GM04503 (cell line): ENCODE measurements at places on chromosomes 6 and 20.

DNA sequence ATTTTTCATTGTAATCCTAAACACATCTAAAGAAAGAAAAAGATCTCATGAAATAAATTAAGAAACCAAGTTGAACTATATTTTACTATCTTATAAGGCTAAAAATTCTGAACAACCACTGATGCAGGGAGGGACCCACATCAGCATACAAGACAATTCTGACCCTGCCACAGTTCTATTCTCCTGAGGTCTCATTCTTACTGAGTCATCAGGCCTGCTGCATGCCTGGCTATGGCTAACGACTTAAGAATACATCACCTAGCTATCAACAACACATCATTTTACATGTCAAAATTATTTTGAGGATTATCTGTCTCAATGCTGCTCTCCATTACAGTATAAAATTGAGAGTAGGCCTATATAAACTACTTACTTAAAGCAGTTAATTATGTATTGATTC is 52.9 kb downstream of the FBXL4 start:
- no peak for DNase-seq

- DNase-seq = no peak
These were observed 878.5 kb upstream of the MAP3K7 start for GRCh38 chr6:91465393-91465792.

- no peak for DNase-seq
These were observed 228.5 kb downstream of the FRK start for GRCh38 chr6:115832186-115832585.

DNA sequence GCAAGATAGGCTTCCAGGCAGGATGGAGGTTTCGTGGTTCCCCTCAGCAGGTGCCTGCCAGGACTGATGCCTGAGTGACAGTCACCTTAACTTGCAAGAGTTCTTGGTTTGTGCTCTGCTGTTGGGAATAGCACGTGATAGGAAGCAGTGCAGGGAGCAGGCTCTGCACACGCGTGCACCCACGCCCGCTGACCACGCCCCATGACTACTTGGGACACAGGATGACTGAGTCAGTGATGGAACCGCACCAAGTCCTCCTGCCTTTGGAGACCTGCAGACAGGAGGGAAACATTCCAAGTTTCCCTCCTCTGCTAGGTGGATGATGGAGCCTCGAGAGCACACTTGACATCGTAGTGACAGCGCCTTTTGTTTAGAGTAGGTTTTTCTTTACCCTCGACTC is 164.2 kb downstream of the DTNBP1 start:
- no peak for DNase-seq

- no peak for DNase-seq
These were observed 221.7 kb upstream of the TAB2 start for GRCh38 chr6:149095842-149096241.

GRCh38 chr6:119312875-119313338 is 36.7 kb downstream of the MAN1A1 start:
- no peak for DNase-seq

- DNase-seq = no peak
These were observed 73.5 kb downstream of the EFHC1 start for GRCh38 chr6:52493669-52494068.

DNA sequence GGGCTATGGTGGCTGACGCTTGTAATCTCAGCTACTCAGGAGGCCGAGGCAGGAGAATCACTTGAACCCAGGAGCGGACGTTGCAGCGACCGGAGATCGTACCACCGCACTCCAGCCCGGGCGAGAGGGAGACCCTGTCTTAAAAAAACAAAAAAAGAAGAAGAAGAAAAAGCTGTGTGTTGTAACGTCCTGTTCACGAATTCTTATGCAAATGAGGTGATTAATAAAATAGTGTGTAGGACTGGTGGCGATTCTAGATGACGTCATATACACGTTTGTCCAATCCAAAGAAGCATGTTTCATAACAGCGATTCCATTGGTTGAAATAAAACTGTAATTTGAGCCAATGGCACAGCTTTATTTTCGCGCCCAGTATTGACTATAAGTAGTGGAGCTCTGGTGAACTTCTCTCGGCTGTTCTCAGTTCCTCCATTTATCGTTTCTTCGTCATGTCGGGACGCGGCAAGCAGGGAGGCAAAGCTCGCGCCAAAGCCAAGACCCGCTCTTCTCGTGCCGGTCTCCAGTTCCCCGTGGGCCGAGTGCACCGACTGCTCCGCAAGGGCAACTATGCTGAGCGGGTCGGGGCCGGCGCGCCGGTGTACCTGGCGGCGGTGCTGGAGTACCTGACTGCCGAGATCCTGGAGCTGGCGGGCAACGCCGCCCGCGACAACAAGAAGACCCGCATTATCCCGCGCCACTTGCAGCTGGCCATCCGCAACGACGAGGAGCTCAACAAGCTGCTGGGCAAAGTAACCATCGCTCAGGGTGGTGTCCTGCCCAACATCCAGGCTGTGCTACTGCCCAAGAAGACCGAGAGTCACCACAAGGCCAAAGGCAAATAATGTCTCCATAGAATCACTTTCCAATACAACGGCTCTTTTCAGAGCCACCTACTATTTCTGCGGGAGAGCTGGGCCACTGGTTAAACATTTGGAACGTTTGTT is 47.0 kb downstream of the OR2B2 start:
- DNase-seq = peak; percentile 92

- peak; percentile 78 for DNase-seq
These were observed 474.1 kb downstream of the CD109 start for GRCh38 chr6:74170118-74170517.

GRCh38 chr20:51046021-51046985 is 23.4 kb upstream of the KCNG1 start:
- no peak for DNase-seq

- no peak for DNase-seq
These were observed 9.0 kb downstream of the UQCC2 start for GRCh38 chr6:33702345-33702977.

GRCh38 chr20:53903652-53903987 is 166.8 kb downstream of the BCAS1 start:
- no peak for DNase-seq

GRCh38 chr6:137165375-137166246 is 7.8 kb downstream of the IL22RA2 start:
- DNase-seq = no peak

- no peak for DNase-seq
These were observed 112.2 kb downstream of the INSM1 start for GRCh38 chr20:20480126-20480525.

DNA sequence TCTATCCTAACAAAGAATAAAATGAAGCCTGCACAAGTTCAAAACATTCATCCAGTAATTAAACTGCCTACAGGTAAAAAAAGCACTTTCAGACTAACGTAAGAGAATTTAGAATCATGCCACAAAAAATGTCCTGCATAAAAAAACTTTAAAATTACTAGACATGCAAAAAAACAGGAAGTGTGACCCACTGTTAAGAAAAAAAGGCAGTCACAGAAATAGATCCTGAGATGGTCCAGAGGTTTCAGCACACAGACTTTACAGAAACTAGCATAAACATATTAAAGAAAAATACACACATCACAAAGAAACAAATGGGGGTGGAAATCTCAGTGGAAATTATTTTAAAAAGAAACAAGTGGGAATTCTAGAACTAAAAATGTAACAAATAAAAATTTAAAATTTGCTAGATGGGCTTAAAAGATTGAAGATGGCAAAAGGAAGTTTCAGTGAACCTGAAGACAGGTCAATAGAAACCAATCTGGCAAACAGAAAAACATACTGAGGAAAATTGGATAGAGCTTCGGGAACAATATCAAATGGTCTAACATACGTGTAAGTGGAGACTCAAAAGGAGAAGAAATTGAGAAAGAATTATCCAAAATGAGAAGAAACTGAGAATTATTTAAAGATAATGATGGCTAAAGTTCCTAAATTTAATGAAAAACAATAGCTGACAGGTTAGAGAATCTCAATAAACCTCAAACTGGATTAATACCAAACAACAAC is 3.4 kb upstream of the ZNF133 start:
- no peak for DNase-seq

- DNase-seq = peak; percentile 12
These were observed 83.6 kb upstream of the ENPP5 start for GRCh38 chr6:46254331-46254730.

GRCh38 chr20:41145821-41146620 is 8.7 kb downstream of the PLCG1 start:
- DNase-seq = no peak

DNA sequence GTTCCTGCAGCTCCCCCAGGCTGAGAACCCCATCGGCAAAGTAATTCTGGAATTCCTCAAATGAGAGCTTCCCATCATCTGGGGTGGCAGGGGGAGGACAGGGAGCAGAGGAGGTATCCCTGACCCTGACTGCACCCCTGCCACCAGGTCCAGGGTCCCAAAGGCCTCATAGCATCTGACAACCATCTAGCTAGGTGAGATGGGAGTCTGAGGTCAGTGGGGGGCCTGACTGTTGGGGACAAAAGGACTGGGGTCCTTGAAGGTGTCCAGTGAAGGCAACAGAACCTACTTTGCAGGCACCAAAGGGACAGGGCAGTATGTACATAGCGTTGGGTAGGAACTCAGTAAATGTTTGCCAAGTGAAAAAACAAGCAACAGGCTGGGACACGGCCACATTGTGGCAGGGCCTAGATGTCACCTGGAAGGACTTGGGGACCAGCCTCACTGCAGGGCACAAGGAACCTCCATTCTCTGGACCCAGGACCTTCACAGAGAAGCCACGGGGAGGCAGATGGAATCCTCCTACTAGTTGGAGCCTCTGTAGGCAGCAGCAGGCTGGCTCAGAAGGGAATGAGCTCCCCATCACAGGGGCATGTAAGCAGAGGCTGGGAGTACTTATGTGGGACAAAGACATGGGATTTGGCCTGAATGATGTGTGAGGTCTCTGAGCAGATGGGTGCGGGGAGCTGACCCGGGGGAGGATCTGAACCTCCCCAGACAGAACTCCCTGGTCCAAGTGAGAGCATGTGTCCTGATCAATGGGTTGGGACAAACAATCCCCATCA is 3.3 kb downstream of the NECAB3 start:
- no peak for DNase-seq

DNA sequence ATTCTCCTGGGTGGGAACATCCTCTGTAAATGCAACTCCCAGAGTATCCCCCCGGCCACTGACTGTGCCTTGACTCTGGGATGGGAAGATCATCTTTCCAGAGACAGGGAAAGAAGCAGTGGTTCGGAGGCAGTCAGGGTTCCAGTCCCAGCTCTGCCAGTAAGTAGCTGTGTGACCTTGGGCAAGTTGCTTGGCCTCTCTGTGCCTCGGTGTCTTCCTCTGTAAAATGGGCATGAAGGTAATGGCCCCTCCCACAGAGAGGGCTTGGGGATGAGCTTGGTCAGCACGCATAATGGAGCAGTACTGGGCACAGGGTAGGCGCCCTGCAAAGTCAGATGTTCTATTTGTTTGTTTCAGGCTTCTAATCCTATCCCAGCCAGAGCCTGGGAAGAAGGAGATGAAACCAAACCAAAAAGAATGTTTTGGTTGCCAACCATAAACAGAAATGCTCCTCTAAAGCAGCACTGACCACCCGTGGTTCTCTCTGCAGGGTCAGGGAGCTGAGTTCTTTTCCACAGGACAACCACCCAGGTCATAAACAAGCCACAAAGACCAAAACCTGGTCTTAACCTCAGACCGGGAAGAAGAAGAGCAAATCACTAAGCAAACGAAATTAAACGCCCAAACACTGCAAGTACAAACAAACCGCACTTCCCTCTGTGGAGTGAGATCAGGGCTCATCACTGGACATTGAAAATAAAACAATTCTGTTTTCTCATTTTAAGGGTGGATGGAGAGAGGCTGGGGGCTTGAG is 381.0 kb upstream of the SULF2 start:
- no peak for DNase-seq

DNA sequence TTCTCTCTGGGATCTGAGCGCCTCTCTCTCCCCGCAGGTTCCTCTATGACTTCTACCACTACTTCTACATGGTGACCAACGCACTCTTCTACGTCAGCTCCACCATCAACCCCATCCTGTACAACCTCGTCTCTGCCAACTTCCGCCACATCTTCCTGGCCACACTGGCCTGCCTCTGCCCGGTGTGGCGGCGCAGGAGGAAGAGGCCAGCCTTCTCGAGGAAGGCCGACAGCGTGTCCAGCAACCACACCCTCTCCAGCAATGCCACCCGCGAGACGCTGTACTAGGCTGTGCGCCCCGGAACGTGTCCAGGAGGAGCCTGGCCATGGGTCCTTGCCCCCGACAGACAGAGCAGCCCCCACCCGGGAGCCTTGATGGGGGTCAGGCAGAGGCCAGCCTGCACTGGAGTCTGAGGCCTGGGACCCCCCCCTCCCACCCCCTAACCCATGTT is 36.3 kb upstream of the MRGBP start:
- no peak for DNase-seq

DNA sequence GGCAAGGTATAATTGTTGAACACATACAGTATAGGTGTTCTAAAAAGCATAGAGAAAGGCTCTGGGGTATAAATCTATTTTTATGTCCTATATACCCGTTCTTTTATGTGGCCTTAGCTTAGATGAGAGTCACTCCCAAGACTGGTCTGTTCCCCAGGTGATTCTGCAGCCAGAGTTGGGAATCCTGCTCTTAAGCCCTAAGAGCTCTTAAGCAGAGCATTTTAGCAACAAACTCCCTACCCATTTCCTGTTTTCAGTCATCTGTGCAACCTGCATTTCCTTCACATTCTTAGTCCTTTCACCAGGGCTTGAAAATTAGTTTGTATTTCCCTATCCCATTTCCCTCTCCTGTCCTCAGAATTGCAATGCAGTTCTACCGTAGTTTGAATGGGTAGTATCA is 166.1 kb downstream of the HS3ST5 start:
- DNase-seq = no peak

- no peak for DNase-seq
These were observed 206.5 kb upstream of the ZNF184 start for GRCh38 chr6:27679308-27679963.

DNA sequence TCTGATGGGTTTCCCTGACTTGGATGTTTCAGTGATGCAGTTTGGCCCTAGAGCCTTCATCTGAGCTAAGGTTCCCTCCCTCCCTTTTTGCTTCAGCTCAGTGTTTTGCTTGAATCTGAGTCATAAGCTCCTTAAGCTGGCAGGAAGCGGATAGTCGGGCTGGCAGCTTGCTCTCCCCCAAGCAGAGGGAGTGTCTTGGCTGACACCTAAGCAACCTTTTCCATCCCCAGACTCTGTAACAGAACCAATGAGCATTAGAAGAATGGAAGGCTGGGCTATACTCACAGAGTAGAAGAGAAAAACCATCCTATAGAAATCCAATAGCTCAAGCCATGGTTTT is 98.3 kb downstream of the HAO1 start:
- DNase-seq = peak; percentile 42

DNA sequence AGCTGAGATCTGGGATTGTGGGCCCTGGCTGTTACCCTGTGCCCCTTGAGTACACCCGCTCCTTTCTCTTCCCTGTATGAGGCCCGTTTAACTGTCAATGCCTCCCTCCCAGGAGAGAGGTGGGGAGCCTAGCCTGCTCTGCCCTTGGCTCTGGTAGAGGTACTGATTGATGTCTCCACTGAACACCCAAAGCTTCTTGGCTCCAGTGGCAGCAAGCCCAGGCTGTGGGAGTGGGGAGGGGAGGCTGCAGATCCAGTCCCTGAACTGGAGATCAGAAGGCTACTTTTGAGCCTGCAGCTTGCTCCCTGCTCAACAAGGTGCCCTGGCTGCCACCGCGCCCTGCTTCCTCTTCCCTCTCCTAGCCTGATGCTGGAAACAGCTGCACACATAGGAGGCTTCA is 7.5 kb downstream of the LRRC73 start:
- no peak for DNase-seq

GRCh38 chr6:7515363-7515762 is 26.1 kb upstream of the DSP start:
- no peak for DNase-seq

GRCh38 chr6:97097068-97098047 is 172.8 kb downstream of the KLHL32 start:
- no peak for DNase-seq
